Panc1 (cell line): ENCODE measurements at places on chromosomes 6 and 20.
A peak's percentile ranks its signal among the peaks of the same experiment; 100 is the strongest.

GRCh38 chr6:91241946-91242613 is 655.2 kb upstream of the MAP3K7 start:
- DNase-seq = no peak

DNA sequence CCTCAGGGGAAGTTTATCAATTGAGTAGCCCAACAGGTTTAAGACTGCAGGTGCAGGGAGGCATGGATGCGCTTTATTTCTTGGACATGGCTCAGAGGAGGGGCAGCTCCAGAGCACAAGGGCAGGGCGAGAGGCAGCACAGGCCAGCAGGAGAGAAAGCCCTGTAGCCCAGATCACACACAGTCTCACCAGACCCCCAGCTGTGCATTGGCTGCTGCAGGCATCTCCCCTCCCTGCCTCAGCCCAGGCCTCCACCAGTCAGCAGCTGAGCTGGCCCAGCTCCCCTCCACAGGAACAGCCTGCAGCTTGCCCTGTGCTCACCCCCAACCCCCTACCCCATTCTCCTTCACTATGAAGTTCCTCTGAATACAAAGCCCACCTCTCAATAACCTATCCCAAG is 24.7 kb downstream of the MRPL14 start:
- no peak for DNase-seq

GRCh38 chr6:43760210-43761168 is 9.5 kb upstream of the VEGFA start:
- no peak for DNase-seq

- no peak for DNase-seq
Observed at GRCh38 chr6:35412102-35412501, 40.0 kb upstream of the FANCE start.

DNA sequence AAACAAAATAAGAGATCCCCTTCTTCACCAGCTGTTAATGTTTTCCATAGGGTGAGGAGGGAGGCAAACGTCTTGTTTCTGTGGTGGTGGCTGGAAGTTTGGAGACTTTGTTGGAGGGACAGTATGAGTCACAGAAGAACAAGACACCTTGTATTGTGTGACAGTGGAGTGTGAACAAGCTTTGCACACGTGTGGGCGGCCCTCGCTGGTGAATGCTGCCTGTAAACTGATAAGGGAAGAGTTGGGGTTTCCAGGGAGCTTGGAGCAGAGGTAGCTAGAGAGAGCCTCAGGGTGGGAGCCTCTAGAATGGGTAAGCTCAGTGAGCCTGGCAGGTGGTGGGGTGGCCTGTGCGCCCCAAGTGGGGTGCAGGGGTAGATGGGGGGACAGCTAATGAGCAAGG is 78.3 kb downstream of the ZDHHC14 start:
- no peak for DNase-seq

DNA sequence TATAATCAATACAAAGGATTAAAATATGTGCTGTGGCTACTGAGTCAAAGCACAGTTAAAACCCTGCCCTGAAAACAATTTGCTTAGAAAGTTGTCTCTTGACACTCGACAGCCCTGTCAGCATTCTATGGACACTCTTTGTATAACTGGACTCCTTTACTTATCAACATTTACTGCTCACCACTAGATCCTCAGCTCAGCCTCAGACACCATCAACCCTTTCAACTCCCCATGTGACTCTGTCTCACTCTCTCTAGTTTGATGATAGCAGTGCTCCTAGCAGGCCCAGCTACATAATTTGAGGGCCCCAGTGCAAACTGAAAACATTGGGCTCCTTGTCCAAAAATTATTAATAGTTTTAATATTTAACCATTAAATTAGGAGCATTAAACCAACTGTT is 181.8 kb downstream of the TENT5A start:
- no peak for DNase-seq

- no peak for DNase-seq
Observed at GRCh38 chr20:33316958-33317357, 33.9 kb downstream of the BPIFB1 start.

DNA sequence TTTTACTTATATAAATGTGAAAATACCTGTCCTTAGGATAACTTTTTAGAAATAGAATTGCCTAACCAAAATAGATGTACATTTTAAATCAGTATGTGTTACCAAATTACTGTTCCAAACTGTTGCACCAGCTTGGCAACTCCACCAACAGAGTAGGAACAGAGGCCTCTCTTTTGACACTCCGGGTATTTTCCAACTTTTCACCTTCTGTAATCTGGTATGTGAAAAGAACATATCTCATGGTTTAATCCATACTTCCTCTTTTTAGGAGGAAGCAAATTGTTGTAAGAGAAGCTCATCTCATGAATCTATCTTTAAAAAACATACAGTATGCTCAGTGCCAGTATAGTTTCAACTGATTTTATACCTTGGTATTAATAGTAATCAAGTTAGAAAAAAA is 24.9 kb downstream of the RNF144B start:
- DNase-seq = no peak

DNA sequence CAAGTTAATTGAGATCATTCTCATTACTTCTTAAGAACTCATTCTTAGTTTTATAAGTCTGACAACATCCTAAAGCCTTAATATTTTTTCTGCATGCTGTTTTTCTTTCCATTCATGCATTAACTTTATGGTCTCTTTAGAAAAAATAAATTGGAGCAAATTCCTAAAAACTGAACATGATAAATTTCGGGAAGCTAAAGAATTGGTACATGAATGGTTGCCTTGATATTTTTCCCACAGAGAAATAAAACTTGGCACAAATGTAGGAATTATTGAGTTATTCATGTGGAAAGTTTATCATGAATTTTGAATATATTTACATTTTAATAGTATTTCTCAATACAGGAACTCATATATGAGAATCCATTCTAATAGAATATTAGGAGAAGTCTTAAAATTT is 115.9 kb downstream of the BMP5 start:
- no peak for DNase-seq

DNA sequence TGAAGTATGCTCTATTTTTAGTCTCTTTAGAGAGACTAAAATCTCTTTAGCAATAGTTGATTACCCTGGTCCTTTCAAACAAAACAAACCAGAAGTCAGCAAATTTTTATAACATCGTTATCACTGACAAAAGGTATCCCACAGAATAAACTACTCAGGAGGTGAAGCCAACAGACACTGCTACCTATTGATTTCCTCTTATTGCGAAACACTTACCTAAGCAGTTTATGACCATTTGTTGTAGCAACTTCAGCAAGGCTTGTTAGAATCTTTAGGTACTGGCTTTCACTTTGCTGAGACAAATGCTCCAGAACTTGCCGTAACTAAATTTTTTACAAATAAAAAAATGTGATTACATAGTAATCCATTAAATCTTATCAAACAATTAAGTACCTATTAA is 64.4 kb downstream of the HACE1 start:
- no peak for DNase-seq

- DNase-seq = no peak
Observed at GRCh38 chr6:161489626-161490306, 215.9 kb upstream of the AGPAT4 start.

DNA sequence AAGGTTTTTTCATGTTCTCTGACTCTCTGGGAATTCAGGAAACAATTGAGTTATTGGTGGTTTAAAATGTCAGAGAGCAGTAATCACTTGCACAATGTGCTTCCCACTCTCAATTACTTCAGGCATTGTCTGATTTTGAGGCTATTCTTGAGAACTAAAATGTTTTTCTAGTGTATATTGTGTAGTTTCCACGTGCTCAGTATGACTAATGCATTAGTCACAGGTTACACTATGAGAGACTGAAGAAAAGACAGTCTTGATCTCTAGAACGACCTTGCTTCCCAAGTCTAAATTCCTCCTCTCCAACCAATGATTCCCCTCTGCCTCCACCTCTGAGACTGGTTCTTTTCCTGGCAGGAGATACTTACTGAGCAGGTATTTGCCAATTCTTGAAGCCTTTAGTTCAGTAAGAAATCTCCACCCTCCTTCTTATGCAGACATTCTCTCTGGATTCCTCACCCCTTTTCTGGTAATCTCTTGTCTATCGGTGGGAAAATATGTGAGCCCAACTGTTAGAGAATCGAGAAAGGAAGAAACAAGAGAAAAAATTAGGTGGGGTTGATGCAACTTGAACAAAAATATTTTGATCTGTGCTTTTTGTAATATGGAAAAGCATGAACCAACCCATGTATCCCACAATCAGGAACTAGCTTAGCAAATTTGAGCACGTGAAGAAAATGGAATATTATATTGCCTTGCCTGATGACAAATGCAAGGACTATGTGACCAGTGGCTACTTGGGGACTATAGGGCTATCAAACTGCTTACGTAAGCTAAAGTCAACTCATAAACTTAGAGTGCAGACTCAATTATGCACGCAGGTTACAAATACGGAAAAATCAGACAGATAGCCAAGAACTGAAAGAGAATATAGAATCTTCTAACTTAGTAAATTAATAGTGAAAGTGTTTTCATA is 61.1 kb upstream of the SLC22A16 start:
- peak; percentile 83 for DNase-seq

GRCh38 chr20:32338665-32339064 is 19.5 kb upstream of the ASXL1 start:
- DNase-seq = no peak

DNA sequence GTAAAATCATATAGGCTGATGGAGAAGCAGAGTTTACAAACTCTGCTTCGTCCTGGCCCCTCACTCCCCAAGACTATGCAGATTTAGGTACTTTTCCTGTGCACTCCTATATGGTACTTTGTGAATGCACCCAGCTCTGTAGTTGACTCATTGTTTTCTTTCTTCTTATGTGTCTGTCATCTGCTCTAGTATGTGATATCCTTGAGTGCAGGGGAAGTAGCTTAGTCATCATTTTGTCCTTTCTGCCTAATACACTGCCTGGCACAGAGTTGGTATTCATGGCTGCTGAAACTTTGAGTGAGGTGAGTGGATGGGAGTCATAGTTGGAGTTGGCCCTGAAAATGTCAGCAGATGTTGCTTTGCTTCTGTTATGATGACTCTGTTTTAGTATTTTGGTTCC is 222.6 kb downstream of the RNF144B start:
- DNase-seq = no peak

DNA sequence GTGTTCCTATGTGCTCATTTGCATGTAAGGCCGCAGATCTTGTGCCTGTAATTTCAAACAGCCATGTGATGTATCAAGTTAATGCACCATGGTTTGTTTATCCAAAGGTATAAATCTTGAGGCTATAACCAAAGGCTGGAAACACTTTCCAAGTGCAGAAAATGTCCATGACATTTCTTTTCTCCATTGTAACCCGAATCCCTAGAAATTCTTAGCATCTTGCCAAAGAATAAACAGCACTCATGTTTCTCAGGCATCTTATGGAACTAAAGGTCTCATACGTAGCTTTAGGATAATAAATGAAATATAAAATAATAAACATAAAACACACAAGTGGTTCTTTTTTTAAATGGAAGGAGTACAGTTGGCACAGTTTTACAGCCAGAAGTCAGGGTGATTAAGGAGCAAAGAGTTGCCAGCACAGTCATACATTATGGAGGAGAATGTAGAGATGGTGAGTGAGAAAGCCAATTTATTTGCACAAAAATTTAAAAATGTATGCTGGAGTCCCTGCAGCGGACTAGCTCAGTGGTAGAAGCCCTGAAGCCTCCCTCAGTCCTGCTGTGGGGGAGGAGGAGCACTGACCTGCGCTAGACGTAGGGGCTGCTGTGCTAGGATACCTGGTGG is 18.0 kb downstream of the CDH26 start:
- no peak for DNase-seq

GRCh38 chr20:32433311-32434021 is 75.3 kb downstream of the ASXL1 start:
- DNase-seq = no peak

DNA sequence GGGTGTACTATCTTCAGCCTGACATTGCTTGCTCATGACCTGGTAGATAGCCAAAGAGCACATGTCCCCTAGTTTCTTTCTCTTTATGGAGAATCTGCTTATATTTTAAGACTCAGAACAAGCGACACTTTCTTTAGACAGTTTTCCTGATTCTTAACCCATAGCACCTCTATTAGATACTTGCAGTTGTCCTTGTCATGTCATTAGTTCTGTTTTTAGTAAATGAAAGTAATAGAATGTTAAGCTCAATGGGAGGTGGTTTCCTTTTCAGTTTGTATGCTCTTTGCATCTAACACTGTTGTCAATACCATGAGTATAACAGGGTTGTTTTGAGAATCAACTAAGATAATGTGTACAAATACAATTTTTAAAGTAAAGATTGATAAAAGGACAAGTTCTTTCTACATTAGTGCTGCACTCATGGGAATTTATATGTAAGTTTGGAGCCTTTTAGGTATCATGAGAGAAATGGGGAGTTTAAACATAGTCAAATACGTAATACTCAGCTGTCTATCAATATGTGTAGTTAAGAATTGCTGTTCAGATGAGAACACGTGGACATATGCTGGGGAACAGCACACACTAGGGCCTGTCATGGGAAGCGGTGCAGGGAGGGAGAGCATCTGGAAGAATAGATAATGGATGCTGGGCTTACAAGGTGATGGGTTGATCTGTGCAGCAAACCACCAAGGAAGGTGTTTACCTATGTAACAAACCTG is 124.3 kb downstream of the GRM1 start:
- DNase-seq = no peak

DNA sequence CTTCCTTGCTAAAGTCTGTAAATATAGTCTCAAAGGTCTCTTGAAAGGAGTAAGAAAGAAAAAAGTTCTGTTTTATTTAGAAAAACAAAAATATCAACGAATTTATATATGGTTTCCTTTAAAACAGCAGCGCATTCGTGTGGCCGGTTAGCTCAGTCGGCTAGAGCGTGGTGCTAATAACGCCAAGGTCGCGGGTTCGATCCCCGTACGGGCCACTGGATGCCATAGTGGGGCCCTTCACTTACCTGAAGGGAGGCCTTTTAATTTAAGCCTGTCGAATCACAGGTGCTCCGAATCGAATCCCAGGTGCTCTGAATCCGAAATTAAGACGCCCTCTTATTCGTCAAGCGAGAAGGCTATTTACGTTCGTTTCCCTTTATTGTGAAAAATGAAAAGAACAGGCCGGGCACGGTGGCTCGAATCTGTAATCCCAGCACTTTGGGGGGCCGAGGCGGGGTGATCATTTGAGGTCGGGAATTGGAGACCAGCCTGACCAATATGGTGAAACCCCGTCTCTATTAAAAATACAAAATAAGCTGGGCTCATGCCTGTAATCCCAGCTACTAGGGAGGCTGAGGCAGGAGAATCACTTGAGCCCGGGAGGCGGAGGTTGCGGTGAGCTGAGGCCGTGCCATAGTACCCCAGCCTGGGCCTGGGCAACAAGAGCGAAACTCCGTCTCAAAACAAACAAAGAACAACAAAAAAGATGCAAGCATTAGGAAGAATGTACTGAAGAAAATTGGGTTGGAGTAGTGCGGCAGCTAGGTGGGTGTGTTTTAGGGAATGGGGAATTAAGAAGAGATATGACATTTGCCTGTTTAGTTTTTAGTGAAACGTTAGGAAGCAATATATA is 195.8 kb upstream of the ZNF184 start:
- peak; percentile 94 for DNase-seq

DNA sequence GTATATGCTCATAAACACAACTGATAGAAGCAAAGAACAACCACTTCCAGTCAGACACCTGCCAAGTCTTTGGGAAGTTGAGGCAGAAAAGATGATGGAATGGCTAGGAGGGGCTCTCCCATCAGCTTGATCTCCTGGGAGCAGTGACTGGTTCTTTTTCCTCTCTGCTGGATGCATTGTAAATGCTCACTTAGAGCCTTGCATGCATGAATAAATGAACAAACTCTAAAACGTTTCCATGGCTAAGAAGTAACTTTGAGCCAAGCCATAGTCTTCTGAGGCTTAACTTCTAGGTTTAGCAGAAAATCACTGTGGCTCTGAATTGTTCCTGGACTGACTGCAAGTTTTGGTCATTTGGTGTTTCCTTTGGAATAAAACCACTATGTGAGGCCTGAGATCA is 166.4 kb upstream of the CITED2 start:
- no peak for DNase-seq
